CD8-positive, alpha-beta memory T cell (primary cell): ENCODE measurements at places on chromosomes 7 and 10.

DNA sequence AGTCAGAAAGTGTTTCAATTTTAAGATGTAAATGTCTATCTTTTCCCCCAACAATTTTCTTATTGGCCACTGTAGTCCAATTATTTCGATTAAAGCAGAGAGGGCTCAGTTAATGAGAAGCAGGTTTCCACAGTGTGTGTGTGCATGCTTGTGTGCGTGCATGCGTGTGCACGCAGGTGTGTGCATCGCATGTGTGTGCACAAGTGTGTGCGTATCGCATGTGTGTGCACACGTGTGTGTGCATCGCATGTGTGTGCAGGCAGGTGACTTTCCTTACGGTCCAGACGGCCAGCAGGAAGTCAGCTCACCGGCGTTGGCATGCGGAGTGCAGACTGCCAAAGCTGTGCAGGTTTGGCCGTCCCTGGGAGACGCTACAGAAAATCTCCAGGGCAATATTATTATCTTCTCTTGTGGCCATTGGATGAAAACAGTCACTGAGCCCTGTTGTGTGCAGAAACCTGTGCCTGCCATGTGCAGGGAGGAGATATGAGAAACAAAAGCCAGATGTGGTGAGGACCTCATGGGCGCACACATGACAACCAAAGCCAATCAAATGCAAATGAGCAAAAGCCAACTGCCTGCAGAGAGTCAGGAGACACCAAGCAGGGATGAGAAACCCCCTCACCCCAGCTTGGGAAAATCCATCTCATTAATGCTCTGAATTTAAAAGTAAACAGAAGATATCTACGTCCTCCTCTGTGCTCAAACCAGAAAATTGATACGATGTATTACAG, 70.4 kb downstream of the C10orf90 start:
- no peak for DNase-seq

DNA sequence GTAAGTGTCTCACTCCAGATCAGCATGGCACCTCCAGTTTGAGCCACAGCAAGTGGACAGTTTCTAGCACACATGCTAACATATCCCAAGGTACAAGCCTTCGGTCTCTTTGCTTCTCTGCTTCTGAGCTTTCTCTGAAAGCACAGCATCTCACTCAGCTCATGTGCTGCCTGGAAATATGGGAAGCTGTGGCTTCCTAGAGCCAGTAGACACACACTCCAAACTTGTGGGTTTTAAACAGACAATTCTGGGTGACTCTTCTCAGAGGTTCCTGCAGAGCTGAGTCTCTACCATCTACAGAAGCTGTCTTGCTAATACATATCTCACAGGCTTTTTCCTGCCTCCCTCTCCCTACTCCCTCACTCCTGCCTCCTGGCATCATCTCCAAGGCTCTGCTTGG, 23.9 kb upstream of the TMEM273 start:
- DNase-seq, result no peak

DNA sequence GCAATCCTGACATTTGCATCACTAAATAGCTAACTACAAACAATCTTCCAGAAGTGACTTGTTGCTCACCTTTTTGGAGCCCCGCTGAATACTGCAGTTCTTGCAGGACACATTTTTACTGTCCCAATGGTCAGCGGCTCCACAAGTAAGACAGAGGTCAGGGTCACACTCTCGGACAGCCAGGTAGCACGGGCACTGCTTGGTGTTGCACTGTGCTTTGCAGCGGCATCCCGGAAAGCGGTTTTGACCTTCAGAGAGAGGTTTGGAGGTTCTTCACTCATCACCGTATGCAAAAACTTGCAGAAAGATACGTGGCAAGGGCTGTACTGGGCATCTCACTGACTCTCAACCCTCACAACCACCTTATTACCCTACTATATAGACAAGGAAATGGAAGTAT, 70.2 kb downstream of the EZH2 start:
- DNase-seq, result no peak

DNA sequence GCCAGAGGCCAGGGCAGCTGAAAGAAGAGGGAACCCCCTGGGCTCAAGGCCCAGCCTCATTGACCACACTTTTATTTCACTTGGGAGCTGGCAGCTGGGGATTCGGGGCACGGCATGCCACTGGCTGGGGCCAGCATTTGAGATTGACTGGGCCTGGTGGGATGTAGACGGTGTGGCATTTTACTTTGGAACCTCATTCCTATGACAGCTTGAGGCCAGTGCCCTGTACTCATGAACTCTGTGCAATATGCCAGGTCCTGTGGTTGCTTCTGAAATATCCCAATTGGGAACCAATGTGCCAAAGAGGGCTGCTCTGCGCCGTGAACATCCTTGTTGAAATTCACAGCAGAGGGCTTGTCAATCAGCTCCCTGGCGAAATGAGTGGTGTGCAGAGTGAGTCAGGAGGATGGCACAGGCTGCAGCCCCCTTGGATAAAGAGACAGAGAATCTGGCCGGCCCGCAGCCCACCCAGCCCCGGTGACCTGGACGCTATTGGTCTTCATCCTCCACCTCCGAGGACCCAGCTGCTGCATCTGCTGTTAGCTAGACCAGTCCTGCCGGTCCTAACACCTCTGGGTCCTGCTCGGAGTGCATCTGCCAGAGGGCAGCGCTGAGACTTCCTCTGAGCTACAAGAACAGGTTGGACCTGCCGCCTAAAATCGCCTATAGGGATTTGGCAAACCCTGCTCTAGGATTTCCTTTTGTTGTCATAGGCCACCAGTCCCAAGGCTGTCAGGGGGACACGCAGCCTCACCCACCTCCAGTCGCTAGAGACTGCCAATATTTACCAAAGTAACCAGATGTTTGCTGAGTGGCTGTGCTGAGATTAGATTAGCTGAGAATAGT, 58.0 kb downstream of the PRKAG2 start:
- DNase-seq, result no peak

GRCh38 chr7:7739204-7740036, 21.0 kb upstream of the RPA3 start:
- no peak for DNase-seq

- DNase-seq, result no peak
Observed at GRCh38 chr7:12481722-12482121, 78.1 kb upstream of the VWDE start.

GRCh38 chr7:110911632-110912031, 179.3 kb upstream of the LRRN3 start:
- DNase-seq, result no peak
